ENCODE measurements at places on chromosomes 7 and 10.

- no peak for DNase-seq
Observed at GRCh38 chr7:20158684-20159083, 58.5 kb downstream of the MACC1 start.

DNA sequence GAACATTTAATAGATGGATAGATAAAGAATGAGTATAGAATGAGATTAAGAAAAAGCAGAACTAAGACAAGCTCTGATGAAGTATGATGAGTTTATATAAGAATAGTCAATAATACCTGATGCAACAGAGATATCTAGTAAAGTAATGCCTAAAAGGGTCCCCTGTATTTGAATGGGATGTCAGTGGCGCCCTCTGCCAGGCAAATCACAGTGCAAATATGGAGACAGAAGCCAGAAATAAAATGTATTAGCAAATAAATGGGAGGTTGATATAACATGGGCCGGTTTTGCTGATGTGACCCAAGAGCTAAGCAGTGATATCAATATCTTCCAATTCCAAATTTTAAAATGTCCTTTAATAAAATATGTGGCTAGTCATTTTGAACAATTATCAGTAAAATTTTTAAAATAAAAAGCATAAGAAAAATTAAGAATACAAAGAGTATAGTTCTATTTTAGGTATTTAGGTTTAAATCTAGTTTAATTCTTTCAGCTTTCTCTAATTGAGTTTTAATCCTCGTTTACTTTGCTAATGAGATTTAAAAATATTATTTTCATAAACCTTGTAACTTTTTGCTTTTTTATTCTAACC is 62.6 kb downstream of the ADK start:
- DNase-seq, result no peak

GRCh38 chr7:66518151-66518691 is 110.5 kb upstream of the KCTD7 start:
- no peak for DNase-seq

- no peak for DNase-seq
Observed at GRCh38 chr7:146172112-146172511, 55.5 kb downstream of the CNTNAP2 start.

- DNase-seq, result no peak
Observed at GRCh38 chr7:22116451-22117030, 170.8 kb upstream of the CDCA7L start.

GRCh38 chr7:44759246-44759645 is 10.6 kb downstream of the ZMIZ2 start:
- no peak for DNase-seq

GRCh38 chr7:106952658-106953231 is 87.7 kb downstream of the PIK3CG start:
- DNase-seq, result no peak

DNA sequence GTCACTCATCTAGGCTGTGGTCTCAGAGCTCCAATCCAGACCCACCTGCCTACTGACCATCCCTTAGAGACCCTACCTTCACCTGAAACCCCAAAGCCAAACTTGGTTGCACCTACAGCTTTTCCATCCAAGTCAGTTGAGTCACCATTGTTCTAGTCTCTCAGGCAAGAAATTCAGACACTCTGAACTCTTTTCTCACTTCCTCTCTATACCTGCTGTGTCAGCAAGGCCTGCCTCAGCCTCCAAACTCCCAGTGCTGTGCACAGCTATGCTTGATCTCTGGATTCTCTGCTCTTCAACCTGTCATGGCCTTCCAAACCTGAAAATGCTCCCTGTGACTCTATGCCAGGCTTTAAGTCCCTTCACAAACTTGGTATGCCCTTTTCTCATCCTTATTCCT is 47.4 kb upstream of the MTURN start:
- no peak for DNase-seq

DNA sequence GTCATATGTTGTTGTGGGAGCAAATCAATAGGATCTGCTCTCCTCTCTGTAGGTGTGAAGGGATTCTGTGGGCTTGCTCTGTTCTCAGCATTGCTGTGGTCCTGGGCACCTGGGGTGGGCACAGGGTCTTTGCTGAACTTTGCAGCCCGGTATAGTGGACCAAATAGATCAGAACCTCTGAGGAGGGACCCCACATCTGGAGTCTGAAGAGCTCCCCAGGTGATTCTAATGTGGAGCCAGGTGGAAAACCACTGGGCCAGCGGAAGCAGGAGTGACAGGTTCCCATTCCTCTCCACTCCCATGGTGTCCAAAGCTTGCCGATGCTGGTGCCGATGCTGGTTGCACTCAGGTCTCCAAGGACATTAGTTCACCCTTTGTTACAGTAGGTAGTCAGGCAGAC is 257.2 kb downstream of the GLRX3 start:
- DNase-seq, result no peak

- DNase-seq, result no peak
Observed at GRCh38 chr10:85789982-85790789, 576.4 kb downstream of the GRID1 start.

DNA sequence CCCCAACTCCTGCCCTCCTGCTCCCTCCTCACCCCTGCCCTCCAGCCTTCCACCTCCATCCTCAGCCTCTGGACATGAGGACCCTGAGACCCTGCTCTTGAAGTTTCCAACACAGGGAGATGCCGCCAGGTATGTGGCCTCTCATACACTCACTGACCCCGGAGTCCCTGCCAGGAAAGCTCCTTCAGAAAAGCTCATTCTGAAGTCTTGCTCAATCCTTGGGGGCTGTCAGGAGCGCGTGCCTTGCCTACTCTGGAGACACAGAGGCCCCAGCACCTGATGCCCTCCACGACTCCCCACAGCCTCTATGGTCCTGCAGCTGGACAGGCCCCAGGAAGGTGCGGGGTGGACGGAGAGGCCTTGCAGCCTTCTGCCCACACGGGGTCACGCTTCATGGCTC is 11.0 kb downstream of the NUDT1 start:
- no peak for DNase-seq

DNA sequence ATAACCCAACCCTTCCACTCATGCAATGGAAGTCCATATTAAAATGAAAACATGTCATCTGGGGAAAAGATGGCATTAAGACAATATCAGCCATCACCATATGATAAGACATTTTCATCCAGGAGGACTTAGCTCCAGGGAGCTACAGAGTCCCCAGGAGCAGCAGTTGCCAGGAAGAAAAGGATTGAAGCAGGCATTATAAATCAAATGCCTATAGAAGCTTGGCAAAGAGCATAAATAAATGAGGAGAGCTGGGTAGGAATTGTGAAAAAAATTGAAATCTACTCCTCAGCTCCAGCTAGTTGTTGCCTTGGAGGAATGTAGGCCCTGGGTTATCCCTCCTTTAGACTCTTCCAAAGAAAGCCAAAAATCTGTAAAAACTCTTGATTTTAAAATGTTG is 42.5 kb downstream of the FAM13C start:
- DNase-seq, result no peak

- DNase-seq, result no peak
Observed at GRCh38 chr7:84297616-84298015, 103.0 kb upstream of the SEMA3A start.

Data from NCI-H1930 (cell line).